Adipocyte (in vitro differentiated cells): ENCODE measurements at places on chromosomes 1 and 21.
A peak's percentile ranks its signal among the peaks of the same experiment; 100 is the strongest.

DNA sequence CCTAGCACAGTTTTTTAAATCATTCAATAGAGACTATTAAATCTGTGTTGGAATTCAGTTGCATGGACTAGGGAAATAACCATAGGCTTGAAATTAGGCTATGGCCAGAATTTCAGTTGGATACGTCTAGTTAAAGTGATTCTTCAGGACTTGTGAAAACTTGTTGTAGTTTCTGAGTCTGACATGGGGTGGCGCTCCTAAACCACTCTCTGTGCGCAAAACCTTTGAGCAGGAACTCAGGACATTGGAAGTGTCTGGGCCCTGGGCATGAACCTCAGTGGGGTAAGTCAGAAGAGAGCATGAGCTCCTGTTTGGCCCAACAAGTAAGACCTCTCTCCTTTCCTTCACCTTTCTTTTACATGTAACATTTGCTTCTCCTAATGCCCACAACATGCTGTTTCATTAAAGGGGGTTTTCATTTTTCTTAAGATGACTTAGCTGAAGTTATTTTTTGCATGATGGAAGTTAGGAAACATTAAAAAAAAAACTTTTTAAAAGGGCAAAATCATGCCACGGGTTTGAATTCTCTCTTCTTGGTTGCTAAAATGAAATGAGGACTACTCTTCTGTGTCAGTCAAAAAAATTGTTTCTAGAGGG lies 17.1 kb upstream of the CCDC190 start:
- DNase-seq = peak; percentile 89

GRCh38 chr21:26449161-26449560 lies 123.9 kb downstream of the CYYR1 start:
- DNase-seq = peak; percentile 88

GRCh38 chr1:47209725-47210325 lies 20.0 kb upstream of the PDZK1IP1 start:
- no peak for DNase-seq

DNA sequence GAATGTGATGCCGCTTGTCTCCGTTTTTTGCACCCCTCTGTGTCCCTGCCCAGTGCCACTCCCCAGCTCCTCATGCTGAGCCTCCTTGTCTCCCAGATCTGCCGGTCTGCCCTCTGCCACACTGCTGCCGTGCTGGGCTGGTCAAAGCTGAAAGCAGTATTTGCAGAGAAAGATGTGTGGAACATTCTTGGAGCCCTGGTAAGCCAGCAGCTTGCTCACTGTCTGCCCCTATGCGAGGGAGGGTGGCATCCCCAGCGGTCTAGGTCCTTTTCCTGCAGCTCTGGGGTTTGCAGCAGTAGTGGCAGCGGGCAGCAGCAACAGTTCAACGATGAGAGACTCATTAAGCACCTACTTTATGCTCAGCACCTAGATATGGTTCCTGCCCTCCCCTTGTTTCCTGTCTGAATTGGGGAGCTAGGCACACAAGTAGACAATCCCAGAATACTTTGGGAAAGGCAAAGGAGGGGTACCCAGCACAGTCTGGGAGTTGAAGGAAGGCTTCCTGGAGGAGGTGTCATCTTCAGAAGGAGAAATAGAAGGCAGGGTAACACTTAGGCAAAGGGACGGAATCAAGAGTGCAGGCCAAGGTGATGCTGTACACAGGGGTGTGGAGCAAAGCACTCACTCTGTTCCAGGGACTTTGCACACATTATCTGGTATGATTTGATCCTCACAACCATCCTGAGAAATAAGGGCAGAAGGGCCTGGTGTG lies 63.1 kb downstream of the KIF21B start:
- DNase-seq = no peak

- DNase-seq = peak; percentile 16
These were observed 114.5 kb upstream of the ZNHIT6 start for GRCh38 chr1:85822696-85823095.

DNA sequence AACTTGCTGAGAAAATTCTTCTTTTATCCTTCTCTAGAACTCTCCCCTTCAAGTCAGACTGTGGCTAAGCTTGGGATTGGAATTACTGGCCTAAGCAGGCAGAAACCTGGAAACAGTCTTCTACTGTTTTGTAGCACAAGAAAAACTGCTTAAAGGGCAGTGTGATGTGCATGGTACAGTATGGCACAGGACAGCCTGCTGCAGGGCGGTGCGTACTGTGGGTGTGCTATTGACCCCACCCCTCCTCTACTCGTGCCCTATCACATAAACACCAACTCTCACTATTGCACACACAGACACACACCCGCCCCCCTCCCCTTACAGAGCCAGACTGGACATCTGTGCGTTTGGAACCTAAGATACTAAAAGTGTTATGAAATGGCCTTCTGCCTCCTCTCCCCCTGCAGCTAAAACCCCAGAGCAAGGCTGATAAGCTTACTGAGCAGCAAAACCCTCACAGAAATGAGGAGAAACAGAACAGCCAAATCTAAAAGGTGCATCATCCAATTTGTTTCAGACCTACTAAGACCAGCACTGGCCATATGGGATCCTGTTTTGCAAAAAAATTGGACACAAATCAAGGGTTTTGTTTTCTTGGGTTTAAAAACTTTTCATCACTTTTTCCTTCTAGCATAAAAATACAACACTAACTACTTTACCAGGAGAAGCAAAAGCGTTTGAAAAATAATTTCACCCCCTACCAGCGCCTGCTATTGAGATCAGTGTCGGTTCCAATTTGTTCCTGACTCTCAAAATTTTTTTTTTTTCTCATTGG lies 355.8 kb upstream of the LYPLAL1 start:
- DNase-seq = no peak

DNA sequence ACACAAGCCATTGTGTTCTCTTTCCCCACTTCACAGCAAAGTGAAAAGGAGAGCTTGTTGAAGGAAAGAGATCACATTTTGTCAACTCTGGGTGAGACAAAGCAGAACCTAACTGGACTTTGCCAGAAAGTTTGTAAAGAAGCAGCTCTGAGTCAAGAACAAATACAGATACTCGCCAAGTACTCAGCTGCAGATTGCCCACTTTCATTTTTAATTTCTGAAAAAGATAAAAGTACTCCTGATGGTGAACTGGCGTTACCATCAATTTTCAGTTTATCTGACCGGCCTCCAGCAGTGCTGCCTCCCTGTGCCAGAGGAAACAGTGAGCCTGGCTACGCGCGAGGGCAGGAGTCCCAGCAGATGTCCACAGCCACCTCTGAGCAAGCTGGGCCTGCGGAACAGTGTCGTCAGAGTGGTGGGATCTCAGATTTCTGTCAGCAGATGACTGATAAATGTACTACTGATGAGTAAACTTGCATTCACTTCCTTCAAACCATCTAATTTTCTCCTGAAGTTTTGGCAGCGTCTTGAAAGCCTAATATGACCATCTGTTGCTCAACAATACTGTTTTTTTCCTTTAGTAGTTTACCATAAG lies 43.7 kb downstream of the BACH1 start:
- DNase-seq = peak; percentile 82

GRCh38 chr1:17875882-17876280 lies 120.7 kb downstream of the ACTL8 start:
- no peak for DNase-seq

DNA sequence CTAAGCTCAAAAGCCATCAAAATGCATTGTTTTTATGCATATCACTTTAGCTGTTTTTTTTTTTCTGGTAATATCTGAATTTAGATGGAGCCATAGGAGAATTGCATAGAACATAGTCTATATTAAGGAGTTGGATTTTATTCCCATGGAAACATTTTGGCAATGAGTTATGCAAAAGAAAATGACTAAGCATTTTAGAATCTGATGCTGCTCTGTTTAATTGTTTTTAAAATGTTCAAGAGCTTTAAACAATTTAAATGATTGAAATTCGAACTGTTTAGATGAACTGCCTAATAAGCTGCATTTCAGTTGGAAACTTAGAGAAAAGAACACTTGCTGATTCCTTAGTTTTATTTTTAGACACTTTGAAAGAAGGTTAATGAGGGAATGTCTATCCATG lies 1531.5 kb upstream of the B3GALT2 start:
- DNase-seq = peak; percentile 72

GRCh38 chr1:44119525-44119924 lies 904 bp downstream of the KLF17 start:
- no peak for DNase-seq
